Muscle of leg (tissue), 16 donors: ENCODE measurements at places on chromosomes 16 and 17. TPM values are rescaled to one million over a fixed set of nuclear protein-coding genes. Genes with fewer than 3 reads are reported as not detected.

GRCh38 chr17:52191491-52191890, 33.0 kb upstream of the CA10 start:
- peak; percentile 58 for DNase-seq

DNA sequence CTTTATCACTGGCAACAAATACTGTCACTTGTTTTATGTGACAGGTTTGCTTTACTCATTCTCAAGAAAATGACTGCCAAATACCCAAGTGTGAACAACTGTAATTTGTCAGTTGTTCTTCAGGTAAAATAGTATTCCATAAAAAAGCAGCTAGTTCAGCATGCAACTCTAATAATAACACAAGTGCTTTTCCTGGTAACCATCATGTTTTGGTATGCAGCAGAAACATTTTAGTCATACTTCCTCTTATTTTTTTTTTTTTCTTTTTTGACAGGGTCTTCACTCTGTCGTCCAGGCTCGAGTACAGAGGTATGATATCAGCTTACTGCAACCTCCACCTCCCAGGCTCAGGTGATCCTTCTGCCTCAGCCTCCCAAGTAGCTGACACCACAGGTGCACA, 4.6 kb downstream of the TERF2 start:
- DNase-seq = peak; percentile 22

DNA sequence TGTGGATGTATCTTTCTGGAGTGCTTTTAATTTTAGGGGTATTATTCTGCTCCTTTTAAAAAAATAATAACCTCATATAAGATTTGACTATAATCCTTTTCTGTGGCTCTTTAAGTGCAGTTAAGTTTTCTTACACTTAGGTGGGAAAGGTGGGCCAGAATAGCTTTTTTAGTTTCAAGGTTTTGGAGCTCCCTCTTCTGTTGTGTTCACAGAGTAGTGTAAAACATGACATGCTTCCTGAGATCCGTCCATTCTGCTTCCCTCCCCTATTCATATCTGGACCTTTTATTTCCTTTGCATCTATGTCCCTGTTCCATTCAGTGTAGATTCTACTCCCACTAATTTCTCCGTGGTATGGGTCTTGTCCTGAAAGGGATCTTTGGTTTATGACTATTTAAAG, 12.8 kb downstream of the LRRC36 start:
- no peak for DNase-seq

Gene ABCA10
- polyA plus RNA-seq = 6.2 TPM

DNA sequence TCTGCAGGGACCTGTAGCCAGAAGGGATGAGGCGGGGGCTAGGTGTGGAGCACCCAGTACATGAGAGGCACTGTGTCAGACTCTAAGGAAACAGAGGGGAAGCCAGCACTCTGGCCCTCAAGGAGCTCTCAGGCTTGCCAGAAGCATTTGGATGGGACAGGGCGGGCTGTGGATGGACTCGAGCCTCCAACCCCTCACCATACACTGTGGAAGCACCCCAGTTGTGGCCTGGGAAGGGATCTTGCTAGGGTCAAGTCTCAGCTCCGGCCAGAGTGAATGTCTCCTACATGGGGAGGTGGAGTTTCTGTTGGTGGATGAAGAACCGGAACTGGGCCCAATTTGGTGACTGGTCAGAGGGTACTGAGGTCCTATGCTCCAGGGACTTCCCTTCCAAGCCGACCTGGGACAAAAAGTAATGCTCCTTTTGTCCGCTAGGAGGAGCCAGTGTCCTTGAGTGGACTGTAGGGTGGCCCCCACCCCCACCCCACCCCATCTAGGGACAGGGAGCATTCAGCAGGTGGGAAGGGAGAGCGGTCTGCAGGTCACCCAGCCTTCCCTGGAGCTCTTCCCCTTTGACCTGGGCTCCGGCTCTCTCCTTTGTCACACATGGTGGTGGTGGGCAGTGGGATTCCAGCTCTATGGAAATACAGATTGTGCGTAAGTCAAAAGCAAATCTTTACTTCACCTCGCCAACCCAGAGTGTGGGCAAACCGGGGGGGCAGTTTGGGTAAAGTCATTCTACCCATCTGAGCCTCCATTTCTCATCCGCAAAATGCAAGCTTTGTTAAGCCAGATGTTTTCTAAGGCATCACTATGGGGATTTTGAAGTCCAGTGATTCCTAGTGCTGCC, 20.4 kb upstream of the PHB1 start:
- DNase-seq = peak; percentile 53
